Osteocyte (in vitro differentiated cells): ENCODE measurements at places on chromosomes 4 and X.

- no peak for DNase-seq
Measured at GRCh38 chr4:60879135-60879701, 320.9 kb upstream of the ADGRL3 start.

- DNase-seq: no peak
Measured at GRCh38 chr4:123976819-123977218, 580.2 kb downstream of the SPRY1 start.

DNA sequence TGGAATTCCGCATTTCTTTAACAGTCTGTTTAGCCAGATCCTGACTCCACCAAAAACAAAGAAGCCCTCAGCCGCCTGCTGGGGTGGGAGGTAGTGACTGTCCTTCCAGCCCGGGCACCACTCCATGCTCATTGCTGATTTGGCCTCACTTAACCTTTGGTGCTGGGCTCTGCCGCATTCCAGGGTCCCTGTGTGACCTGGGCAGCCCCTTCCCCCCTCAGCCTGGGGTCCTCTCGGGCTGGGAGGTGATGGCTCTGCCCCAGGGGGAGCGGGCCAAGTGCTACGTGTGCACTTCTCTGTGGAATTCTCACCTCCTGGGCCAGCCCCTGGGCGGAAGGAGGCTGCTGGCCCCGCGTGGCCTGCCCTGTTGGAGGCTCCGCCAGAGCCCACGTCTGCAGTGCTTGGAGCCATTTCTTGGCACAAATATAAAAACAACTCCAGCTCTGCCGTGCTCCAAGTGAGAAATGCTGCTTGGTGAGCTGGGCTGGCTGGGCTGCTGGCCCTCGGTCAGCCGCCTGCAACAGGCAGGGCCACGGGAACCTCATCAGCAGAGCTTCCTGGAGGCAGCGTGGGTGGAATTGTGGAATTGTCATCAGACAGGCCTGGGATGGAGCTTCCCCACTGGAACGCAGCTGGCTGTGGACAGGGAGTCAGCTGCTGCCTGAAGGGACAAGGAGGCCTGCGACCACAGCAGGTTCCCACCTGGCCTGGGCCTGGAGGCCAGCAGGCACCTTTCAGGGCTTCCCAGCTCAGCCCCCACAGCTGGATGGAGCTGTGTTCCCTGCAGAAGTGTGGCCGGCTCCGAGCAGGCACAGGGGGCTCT lies 66.0 kb downstream of the TRMT44 start:
- DNase-seq: no peak

DNA sequence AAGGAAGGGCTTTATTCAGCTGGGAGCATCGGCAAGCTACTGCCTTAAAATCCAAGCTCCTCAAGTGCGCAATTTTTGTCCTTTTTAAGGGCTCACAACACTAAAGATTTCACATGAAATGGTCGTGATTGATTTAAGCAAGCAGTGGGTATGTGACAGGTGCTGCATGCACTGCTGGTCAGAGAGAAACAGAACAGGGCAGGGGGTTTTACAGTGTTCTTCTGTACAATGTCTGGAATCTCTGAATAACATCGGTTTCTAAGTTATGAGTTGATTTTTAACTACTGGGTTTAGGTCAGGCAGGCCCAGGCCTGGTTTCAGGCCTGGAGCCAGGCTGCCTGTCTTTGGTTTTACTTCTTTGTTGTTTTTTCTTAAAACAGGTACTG lies 6.0 kb downstream of the UGT2B17 start:
- DNase-seq: no peak

- no peak for DNase-seq
Measured at GRCh38 chr4:144575181-144575580, 70.8 kb upstream of the HHIP start.
